Stimulated activated CD8-positive, alpha-beta memory T cell treated with anti-CD3 and anti-CD28 coated beads, Interleukin-7, amount 100 ng/mL, for 24 hours (primary cell): ENCODE measurements at places on chromosomes 6 and 20.

DNA sequence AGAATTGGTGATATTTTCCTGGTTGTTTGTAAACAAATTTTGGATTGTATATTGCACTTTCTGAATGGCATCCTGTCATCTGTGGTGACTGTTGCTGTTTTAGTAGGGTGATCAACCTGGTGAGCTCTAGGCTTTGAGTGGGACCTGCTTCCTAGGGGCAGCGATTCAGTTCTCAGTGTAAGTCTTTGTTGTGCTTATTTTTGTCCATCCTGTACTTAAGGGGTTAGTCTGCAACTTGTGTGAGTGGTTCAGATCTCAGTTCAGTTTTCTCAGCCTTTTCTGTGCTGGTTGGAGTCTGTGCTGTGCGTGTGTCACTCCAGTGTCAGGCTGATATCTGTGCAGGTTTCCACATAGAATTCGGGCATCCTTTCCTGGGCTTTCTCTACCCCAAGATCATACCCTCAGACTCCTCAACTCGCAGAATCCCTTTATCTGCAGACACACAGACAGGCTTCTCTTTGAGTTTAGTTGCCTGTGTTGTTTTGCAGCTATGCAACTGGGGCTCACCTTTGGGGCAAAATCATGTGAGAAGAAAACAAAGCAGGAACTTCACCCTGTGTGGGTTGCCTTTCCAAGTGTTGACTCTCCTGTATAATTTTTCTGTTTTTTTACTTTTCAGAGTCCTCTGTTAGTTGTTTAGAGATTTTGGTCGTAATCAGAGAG, 177.7 kb downstream of the FARS2 start:
- DNase-seq: no peak

- no peak for DNase-seq
Observed at GRCh38 chr6:166448432-166448831, 65.7 kb upstream of the MPC1 start.

DNA sequence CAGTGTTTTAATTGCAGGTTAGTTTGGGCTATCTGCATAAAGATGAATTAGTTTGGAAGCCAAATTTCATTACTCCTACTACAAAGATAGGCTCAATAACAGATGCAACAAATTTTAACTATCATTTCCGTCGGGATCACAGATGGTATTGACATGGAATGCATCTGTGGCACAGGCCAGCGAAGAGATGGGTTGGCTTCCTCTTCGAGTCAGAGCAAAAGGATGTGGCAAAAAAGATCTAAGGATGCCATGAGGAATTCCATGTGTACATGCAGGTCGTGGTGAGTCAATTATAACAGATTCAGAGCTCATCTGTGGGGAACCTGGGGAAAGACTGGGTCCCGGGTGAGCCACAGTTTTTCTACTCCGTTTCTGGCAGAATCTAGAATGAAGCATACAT, 83.0 kb upstream of the CITED2 start:
- DNase-seq: no peak

DNA sequence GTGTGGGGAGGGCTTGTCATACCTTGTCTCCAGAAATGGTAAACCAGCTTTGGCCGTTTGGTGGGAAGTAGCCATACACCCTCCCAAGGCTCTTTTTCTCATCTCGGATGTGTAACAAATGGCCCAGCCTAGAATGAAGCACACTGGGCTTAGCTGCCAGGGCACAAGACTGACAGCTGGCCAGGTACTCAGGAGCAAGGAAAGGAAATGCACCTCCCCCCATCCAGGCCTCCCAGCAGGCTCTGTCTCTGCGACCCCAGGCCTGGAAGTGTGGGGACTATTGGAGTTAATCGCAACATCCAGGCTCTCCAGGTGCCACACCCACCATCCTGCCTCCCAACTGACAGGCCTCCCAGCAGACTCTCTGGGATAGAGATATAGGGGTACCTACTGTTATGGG, 43.0 kb downstream of the MRS2 start:
- DNase-seq: no peak

- no peak for DNase-seq
Observed at GRCh38 chr6:117617210-117618035, 15.1 kb upstream of the GOPC start.

DNA sequence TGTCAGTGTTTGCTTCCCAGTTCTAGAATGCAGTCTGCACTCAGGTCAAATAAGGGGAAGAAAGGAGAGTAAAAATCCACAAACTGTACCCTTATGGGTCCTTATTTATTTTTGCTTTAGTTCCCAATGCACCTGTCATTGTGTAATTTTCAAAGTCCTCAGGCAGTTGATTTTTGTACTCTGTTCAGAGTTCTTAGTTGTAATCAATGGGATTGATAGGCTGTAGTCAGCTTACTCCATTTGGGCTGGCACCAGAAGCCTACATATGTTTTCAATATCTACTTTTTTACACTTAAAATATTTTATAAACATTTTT, 18.6 kb downstream of the AIG1 start:
- no peak for DNase-seq

- DNase-seq: no peak
Observed at GRCh38 chr20:13054011-13054410, 45.2 kb downstream of the SPTLC3 start.

DNA sequence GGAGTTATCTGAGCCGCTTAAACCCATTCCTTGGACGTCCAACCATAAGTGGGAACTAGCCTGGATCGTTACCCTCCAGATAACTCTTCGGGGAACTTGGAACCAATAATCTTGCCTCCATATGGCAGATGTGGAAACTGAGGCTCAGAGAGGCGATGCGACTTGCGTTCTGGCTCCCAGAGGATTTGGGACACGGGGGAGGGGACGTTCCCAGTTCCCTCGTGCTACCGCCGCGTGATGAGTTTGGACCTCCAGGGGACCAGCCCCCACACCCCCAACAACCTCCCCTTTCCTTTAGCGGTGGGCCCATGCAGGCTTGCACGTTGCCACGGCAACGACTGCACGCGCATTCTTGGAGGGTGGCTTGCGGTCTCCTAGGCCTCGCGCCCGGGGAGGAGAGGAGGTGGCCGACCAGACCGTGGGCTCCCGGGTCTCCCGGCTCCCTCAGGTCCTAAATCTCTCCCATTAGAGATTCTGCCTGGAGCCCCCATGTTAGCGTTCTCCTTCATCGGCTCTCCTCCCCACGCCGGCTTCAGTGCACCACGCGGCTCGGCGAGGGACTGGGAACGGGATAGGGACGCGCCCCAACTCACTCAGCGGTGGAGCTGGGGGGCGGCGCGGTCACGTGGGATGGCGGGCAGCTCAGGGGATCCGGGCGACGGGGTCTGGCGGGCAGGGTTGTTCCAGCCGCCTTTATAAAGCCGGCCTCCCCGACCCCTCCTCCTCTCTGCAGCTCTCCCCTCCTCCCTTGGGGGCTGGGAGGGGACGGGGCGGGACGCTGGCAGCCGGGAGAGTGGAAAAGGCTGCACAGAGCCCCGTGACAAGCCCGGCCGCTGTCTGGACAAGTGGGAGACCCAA, at the start of gene PLTP:
Gene PLTP (minus strand): TSS at position 670 of the 858 bp plus-strand sequence. CDS start 703 bp downstream, outside the sequence.
- DNase-seq: no peak

DNA sequence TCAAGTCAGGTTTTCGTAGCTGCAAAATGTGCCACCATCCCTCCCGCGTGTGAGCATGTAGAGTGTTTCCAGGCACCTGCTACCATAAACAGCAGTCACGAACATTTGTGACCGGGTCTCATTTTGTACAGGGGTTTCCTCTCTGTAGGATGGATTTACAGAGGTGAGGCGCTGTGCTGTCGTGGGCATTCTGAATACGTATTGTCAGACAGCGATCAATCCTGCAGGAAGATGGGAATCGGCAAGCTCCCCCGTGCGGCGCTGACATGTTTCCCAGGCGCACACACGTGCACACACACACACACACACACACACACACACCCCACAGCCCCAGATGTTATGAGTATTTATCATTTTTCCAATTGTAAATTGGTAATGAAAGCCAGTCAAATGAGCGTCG, 15.8 kb downstream of the ANKRD60 start:
- no peak for DNase-seq

DNA sequence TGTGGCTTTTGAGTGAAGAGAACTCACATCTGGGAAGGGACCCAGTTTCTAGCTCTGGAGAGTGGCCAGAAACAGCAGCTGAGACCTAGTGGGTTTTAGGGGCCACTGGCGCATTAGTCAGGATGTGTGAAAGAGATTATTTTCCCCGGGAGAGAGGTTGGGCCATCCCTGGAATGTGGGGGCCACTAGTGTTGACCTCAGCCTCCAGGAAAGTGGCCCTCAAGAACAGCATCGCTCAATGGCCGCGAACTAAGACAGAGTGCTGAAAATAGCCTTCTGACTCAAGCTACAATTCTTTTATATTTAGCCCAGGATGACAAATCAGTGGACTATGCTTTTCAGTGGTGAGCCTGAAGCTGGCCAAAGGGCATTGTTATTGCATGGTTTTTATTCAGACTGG, 210.4 kb upstream of the RNF24 start:
- no peak for DNase-seq

- no peak for DNase-seq
Observed at GRCh38 chr6:33428966-33429749, 9.3 kb downstream of the SYNGAP1 start.

DNA sequence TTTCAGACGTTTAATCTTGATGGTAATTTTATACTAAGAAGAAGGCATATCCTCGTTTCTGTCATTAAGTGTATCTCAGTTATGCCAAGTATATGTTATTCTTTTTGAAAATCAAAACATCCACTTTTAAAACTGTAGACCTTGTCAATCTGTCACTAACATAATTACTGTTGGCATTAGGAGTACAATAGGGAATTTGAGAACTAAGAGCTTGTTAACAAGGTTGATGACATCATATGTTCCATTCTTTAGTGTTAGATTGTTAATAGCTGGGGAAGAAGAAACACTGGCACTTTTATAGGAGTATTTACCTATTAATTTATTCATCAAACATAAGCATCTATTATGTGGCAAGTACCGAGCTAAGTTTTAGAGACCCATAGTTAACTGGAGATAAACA, 76.2 kb downstream of the MAP3K4 start:
- no peak for DNase-seq

GRCh38 chr20:11544029-11544678, 373.5 kb upstream of the BTBD3 start:
- DNase-seq: no peak

- no peak for DNase-seq
Observed at GRCh38 chr6:30355281-30355680, 10.3 kb downstream of the RPP21 start.

DNA sequence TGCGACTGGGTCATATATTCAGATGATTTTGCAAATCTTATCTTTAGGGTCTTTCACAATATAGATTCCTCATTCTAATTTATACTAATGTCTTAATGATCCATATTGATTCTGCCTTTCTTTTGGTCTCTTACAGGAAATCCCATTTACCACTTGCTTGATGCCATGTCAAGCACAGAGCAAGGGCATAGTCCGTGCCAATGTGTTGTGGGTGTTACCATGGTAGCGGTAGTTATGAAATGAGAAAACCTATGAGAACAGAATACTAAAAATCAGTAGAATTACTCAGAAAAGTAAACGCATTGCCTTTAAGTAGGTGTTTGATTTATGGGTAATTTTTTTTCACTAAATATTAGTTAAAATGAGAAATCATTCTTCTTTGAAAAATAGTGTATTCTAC, 153.9 kb upstream of the RAB32 start:
- DNase-seq: no peak

GRCh38 chr6:109344226-109344625, 38.0 kb downstream of the CD164 start:
- no peak for DNase-seq

DNA sequence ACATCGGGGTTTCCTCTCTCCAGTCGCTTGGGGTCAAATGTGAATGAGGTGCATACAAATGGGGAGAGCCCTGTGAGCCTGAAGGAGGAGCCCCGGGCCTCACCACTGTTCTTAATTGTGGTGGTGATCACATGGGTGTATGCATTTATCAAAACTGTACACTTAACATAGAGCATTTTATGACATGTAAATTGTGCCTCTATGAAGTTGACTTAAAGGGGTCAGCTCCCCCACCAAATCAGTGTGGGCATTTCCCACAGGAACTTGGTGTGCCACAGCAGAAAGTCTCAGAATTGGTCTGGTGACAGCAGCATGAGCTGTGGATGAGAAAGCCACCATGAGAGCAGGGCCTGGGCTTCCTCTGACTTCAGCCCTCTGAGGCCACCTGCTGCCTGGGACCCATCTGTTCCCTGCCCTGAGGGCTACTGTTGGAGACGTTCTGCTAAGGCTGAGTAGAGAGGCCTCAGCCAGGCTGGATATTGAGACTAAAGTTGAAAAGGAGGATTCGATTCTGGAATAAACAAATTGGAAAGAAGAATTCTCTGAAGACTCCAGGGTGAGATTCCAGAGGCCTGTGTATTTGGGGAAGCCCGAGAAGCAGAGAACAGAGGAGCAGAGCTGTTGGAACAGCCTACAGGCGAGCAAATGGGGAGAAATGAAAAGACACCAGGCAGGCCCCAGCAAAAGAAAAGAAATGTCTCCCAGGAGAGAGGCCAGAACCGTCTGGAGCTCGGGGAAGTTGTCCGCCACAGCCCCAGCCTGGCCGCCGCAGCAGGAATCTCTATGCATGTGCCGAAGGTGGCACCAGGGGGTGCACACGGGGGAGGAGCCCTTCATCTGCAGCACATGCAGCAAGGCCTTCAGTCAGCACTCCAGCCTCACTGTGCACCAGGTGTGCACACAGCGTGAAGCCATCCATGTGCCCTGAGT, 37.6 kb upstream of the XRN2 start:
- DNase-seq: no peak

GRCh38 chr6:13159300-13159699, 169.0 kb downstream of the TBC1D7 start:
- no peak for DNase-seq

DNA sequence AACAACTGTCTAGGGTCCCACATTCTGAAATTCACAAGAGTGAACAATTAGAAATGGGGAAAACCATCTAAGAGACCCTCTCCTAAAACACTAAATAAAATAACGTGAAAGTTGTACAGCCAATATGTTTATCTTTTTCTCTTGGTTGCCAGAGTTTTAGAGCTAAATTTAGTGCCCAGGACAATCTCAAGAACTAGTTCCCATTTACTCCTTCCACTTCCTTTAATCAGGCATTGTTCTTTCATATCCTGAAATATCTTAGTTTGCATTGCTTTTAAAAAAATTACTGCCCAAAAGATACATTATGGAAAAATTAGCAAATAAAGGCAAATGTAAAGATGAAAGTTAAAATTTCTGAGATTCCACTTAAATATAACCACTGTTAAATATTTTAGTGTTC, 33.1 kb upstream of the UBR2 start:
- no peak for DNase-seq

DNA sequence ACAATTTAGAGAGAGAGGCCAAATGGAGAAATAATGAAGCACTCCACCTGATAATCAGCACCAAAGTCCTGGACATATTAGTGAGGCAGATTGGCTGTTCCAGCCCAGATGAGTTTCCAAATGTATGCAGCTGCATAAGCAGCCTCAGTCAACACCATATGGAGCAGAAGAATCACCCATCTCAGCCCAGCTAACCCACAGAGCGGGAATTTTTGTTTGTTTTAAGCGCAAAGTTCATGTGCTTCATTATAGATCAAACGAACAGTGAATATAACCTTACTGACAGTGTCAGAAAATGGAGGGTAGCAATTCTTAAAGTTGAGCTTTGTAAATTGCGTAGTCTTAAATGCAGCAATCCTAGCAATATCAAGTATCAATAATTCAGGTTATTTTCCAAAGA, 234.0 kb upstream of the CEP162 start:
- DNase-seq: no peak
